Right atrium auricular region (tissue), 2 donors: ENCODE measurements at places on chromosomes 3 and 15. TPM values are rescaled to one million over a fixed set of nuclear protein-coding genes. Genes with fewer than 3 reads are reported as not detected.

Gene CFAP100
- total RNA-seq = not detected

DNA sequence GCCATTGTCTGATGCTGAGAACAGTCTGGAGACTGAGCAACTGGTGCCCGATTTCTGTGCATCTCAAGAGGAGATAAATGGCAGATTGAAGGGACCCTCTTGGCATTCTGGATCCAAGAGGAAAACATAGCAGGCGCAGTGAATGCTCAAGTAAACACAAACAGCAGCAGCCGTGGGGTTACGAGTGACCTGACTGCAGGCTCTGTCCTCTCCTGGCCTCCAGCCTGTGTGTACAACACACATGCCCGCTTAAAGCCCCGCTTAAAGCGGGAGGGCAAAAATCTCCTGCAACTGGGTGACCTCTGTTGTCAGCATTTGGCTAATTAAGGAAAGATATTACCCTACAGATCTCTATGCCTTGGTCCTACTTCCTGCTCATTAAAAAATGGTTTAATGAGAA lies 120.5 kb downstream of the GREM1 start:
- no peaks in the 10 kb centered on the region for H3K27me3 ChIP-seq
- no peaks in the 10 kb centered on the region for H3K36me3 ChIP-seq
- no peak for DNase-seq

DNA sequence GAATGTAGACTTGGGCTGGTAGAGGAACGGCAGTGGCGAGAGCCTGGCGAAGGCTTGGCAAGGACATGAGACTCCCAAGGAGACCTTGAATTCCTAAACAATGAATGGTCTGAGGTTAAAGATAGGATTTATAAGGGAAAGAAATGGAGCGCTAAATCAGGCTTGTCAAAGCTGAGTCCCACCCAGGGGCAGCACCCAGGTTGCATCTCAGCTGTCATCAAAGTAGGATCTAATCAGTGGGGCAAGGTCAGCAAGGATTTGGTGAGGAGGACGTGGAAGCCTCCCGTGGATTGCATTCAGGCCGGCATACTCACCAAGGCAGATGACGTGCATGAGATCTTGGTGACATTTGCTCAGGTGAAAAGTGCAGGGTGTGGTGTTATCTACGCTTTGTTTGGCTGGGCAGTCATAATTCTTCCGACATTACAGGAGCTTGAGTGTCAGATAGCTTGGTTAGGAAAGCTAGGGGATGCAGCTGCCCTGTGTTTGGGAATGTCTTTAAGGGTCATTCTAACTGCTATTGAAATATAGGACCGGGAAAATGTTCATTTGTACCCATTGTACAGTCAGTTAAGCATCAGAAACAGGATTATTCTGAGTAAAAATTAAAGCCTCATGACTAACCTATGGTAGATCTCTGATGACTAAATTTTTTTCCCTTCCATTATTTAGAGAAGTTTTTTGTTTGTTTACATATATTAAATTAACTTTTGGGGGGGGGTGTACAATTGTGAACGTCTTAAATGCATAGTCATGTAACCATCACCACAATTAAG lies 99.4 kb upstream of the TSC22D2 start:
- H3K27me3 ChIP-seq = no peaks in the 10 kb centered on the region
- H3K4me1 ChIP-seq = no peaks in the 10 kb centered on the region
- DNase-seq = no peak
- H3K36me3 ChIP-seq = no peaks in the 10 kb centered on the region

GRCh38 chr3:35751207-35751606 lies 111.9 kb downstream of the ARPP21 start:
- DNase-seq = no peak
- H3K36me3 ChIP-seq = no peaks in the 10 kb centered on the region
- H3K4me3 ChIP-seq = no peak overlapping the region
- H3K27ac ChIP-seq = no peak overlapping the region
- H3K27me3 ChIP-seq = no peaks in the 10 kb centered on the region

- no peaks in the 10 kb centered on the region for H3K27me3 ChIP-seq
- H3K27ac ChIP-seq = no peak overlapping the region
- no peaks in the 10 kb centered on the region for H3K36me3 ChIP-seq
- no peak overlapping the region for H3K4me3 ChIP-seq
- no peak for DNase-seq
Observed at GRCh38 chr3:189339996-189340395, 168.2 kb downstream of the TPRG1 start.

DNA sequence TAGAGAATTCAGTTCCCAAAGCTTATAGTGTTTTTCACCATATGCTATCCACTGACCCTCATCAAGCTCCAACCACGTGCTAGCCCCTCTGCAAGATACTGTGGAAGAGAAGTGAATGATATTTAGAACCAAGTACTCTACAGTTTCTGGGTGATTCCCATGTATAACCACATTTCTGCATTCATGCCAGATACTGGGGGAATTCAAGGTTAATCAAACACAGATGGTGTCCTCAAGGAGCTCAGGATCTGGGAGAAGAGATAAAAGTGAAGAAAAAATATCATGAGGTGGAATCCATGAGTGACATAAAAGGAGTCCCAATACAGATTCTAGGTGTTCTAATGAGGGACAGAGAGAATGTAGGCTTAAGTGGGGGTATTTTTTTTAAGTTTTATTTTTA lies 195.8 kb downstream of the FHIT start:
- no peak overlapping the region for H3K27ac ChIP-seq
- no peak for DNase-seq
- no peaks in the 10 kb centered on the region for H3K36me3 ChIP-seq
- no peaks in the 10 kb centered on the region for H3K27me3 ChIP-seq
- H3K4me1 ChIP-seq = no peaks in the 10 kb centered on the region

DNA sequence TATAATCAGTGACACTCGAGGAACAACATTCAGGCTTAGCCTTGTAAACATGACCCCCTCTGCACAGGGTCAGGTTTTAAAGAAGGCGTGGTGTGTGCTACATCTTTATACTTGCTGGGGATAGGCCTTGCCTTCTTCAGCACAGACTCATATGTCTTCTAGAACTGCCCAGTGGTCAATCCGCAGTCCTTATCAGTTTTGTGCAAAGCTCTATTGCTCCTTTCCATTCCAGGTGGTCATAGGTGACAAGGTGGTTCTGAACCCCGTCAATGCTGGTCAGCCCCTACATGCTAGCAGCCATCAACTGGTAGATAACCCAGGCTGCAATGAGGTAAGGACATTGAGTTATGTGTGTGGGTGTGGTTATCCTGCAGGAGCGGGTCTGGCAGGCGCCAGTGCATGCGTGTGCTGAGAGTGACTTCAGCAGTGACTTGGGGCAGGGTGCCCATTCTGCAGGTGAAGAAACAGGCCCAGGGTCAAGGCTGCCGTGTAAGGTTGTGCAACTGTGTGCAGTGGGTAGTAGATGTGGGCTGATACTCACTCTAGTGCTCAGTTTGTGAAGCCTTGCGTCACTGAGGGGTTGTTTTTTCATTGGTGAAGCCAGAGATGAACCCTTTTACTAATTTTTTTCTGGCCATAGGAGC lies 150.9 kb downstream of the ITPR1 start:
- H3K4me1 ChIP-seq = no peaks in the 10 kb centered on the region
- peaks cover 24% of the 10 kb centered on the region for H3K36me3 ChIP-seq
- no peaks in the 10 kb centered on the region for H3K27me3 ChIP-seq
- H3K4me3 ChIP-seq = no peak overlapping the region

- no peak overlapping the region for H3K4me3 ChIP-seq
- H3K27me3 ChIP-seq = no peaks in the 10 kb centered on the region
- H3K4me1 ChIP-seq = no peaks in the 10 kb centered on the region
- peak; percentile 21 for DNase-seq
Observed at GRCh38 chr15:68220967-68221366, 8.6 kb downstream of the CLN6 start.

DNA sequence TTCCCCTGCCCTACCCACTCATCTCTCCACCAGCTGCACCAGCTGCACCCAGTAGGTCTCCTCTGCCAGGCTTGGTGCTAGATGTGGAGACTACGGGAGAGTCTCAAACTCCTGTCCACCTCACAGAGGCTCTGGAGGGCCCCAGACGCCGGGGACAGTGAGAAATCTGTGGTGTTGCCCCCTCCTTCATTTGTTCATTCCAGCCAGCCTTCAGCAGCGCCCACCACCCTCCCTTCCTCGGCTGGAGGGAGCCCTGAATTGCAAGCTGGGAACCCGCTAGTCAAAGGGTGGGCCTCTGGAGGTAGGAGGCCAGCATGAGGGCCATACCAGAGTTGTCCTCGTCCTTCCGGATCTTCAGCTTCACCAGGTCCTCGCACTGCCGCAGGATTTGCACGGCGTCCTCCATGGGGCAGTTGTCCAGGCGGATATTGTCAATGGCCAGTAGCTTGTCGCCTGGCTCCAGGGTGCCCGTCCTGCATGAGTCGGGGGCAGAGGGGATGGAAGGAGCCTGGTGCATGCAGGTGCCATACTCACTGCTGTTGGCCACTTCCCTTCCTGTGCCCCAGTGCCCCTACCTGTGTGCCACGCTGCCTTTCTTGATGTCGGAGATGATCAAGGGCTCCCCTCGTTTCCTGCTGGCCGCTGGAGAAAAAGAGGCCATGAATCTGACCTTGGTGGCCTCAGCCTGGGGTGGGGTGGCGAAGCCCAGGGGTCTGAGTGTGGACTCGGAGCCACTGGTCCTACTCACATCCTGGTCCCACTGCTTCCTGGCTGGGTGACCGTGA lies 29.1 kb downstream of the GRIP2 start:
- no peak overlapping the region for H3K27ac ChIP-seq
- H3K4me3 ChIP-seq = no peak overlapping the region
- peaks cover 7% of the 10 kb centered on the region for H3K36me3 ChIP-seq
- H3K4me1 ChIP-seq = no peaks in the 10 kb centered on the region
- no peak for DNase-seq
